ENCODE measurements at places on chromosomes 2 and 18.

GRCh38 chr18:6994056-6994770 is 123.4 kb downstream of the LAMA1 start:
- DNase-seq = no peak

- no peak for DNase-seq
These were observed 231.3 kb upstream of the TANK start for GRCh38 chr2:160928854-160929301.

DNA sequence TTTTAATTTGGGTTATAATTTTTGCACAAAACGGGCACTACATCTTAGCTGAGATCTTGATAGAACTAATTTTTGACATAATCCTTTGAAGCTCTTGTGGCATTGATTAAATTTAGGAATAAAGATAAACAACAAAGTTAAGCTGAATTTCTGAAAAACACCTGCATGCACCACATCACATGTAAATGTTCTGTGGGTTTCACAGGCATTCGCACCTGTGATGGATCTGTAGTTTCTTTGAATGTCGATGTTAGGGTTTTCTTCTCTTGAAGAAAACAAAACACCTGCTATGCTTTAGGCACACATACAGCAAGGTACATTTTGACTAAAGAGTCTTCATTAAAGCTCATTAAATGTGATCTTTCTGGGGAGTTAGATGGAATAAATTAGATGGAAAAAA is 60.3 kb downstream of the RPIA start:
- DNase-seq = no peak

GRCh38 chr18:43486462-43486861 is 209.2 kb upstream of the SYT4 start:
- no peak for DNase-seq

- no peak for DNase-seq
These were observed 48.1 kb upstream of the RAPH1 start for GRCh38 chr2:203583084-203583695.

GRCh38 chr2:240197462-240198139 is 57.1 kb upstream of the OTOS start:
- no peak for DNase-seq

- DNase-seq = no peak
These were observed 41.7 kb downstream of the FRZB start for GRCh38 chr2:182824767-182825158.

DNA sequence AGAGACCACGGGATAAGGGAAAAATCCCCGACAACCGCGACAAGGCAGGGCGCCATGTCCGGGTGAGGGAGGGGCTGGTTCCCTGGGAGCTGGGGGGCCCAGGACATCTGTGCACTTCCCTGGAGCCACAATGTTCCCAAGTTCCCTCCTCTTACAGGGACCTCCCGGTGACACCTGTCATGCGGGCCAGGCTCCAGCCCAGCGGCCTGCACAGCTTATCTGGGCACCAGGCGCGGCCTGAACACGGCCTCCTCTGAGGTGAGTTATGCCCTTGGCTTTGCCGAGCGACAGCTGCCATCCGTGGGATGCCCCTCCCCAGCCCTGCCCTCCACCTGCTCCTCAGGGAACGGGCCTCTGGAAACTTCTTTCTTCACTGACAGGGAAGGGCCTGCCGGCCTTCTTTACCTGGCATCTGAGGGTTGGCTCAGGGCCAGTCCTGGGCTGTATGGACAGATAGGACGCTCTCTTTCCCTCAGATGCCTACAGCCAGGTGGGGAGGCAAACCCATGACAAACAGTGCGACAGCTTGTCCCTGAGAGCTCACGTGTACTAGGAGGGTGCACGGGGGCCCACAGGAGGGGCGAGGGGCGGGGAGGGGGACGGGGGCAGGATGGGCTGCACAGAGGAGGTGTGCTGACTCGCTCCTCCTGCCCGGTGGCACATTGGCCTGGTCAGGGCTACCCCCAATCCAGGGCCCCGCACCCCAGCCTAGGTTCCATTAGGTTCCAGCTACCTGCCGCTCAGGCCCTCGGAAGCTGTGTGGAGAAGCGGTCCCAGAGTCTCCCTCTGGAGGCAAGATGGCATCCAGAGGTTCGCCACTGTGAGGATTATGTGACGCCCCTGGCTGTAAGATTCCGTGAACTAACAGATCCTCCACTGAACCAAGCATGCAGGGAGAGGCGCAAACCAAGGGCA is 34.9 kb upstream of the HPCAL1 start:
- no peak for DNase-seq

DNA sequence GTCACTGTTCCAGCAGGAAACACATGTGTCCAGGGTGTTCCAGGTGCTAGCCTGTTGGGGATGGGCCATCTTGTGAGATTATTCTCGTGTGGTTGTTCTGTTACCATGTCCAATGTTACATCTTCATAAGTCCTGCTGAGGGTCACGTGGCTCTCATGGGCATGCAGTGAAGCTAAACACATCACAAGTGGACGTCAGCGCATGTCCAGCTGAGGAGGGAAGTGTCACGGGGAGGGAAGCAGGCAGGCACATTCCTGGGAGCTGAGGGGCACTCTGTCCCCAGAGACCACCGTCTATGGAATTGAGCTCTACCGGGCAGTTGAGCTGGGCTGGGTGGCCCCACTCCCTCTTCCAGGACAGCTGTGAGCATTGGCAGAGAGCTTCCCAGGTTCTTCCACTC is 155.3 kb upstream of the TWIST2 start:
- no peak for DNase-seq

GRCh38 chr2:5617796-5618195 is 74.4 kb upstream of the SOX11 start:
- no peak for DNase-seq

- DNase-seq = no peak
These were observed 522.2 kb downstream of the PIK3C3 start for GRCh38 chr18:42477267-42477666.

GRCh38 chr2:75079575-75079974 is 119.7 kb downstream of the TACR1 start:
- no peak for DNase-seq
